CD4-positive, alpha-beta T cell treated with Interleukin-1 beta for 1 hour (primary cell): ENCODE measurements at places on chromosomes 12 and 14.

- DNase-seq, result no peak
Measured at GRCh38 chr12:66060163-66060907, 70.2 kb downstream of the LLPH start.

DNA sequence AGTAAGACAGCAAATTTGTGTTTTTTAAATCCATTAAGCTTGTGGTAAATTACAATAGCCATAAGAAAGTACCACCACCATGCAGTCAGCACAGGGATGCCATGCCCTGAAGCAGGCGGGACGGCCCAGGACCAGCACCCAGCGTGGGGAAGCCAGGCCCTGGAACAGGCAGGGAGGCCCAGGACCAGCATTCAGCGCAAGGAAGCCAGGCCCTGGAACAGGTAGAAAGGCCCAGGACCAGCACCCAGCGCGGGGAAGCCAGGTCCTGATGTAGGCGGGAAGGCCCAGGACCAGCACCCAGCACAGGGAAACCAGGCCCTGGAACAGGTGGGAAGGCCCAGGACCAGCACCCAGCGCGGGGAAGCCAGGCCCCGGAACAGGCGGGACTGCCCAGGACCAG lies 13.2 kb downstream of the CHFR start:
- no peak for DNase-seq

DNA sequence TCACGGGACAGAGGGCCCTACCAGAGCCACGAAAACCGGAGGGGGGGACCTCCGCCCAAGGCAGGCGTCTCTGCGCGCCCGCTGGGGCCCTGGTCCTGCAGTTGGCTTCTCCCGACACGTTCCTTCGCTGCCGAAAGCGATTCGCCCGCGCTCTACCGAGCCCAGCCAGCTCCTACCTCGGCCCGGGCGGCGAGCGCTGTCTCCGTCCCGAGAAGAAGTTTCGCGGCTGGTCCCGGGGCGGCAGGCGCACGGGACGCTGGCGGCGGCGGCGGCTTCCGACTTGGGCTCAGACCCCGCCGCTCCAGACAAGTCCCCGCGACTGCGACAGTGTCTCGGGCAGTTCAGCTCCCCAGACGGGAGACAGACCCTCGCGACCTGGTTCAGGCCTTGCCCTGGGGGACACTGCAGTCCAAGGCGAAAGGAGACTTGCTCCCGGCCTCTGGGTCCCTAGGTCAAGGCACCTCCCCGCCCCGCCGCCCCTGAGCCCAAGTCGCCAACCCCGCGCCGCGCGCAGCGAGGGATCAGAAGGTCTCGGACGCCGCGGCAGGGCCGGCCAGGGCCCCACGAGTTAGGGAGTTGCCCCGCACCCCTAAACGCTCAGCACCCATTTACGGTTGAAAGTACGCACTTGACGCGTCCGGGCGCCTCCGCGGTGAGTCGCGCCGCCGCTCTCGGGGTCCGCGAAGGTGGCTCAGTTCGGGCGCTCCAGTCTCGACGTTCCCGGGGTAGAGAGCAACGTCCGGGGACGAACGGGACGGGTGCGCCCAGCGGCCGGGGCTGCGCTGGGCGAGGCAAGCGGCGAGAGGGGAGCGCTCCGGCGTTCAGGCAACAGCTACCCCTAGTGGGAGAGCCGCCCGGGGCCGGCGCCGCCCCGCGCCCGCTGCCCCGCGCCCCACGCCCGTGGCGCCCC lies 1.4 kb upstream of the DIO3 start:
- no peak for DNase-seq

DNA sequence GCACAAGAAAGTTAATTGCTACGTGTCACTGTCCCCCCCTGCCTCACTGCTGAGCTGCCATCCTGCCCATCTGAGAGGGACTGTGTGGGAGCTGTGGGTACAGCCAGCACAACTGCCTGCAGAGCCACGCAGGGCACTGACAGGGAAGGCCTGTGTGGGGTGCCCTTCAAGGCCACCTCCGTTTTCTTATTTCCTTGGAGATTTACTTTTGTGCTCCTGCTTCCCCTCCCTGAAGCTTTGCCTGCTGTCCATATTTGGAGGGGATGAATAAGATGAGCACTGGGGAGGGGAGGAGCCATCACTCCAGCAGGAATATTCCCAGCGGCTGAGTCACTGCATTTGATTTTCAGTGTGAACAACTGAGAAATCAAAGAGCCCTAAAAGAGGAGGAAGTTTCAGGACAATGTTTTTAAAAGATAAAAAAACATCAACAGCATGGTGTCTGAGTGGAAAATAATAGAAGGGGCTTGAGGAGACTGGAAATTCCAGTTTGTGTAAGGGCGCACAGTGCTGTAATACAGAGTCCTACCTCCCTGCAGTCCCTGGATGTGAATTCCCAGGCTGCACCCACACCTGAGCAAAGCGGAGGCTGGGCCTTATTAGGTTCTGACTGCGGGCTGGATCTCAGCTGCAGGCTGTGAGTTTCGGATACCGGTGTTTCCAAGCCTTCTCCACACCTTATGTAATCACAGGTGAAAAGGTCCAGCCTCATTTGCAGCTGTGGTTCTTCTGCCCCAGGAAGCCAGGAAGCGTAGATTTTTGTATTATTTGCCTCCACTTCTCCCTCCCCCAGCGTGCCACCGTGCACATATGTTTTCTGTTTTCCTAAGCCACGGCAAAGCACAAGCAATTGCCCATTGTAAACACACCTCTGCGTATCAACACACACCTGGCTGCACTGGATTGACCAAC lies 192.6 kb upstream of the BCL2L14 start:
- DNase-seq, result no peak

DNA sequence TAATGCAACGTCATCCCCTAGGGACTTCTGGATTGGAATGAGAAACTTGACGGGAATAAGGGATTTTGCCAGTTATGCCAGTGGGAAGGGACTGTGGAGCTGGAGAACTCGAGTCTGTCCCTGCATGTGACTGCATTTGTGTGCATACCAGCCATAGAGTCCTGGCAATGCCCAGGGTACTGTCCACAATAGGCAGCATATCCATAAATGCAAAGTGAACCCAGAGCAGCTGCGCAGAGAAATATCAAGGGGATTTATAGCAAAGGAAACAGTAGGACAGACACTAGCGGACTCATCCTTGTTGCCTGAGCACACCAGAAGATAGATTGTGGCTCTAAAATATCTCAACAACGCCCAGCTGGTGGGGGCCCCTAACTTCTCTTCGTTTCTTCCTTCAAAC lies 247.1 kb upstream of the SRRM4 start:
- no peak for DNase-seq

- DNase-seq, result no peak
Measured at GRCh38 chr14:35161231-35161630, 38.9 kb downstream of the PRORP start.
